ENCODE measurements at places on chromosomes 4 and X.
A peak's percentile ranks its signal among the peaks of the same experiment; 100 is the strongest.

DNA sequence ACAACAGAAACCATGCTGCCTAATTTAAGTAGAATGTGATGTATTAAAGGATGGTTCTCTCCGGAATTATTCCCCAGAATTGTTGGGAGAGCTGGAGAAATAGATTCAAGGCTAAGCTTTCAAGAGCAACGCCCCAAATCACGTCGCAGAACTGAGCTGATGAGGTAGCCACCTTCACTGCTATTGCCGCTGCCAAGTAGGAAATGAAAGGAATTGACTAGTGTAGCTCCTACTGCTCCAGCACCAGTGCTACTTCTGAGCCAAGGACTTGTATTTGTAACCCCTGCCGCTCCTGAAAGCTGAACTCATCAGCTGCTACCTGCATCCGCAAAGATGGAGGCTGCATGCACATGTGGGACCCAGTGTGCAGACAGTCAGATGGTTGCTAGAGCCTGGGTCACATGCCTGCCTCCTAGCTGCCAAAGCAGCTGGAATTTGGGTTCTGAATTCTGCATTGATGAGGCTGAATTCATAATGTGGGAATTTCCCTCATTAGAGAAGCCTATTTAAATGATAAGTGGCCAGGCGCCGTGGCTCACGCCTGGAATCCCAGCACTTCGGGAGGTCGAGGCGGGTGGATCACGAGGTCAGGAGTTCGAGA lies 173.9 kb downstream of the PDGFRA start:
- DNase-seq, result no peak

- DNase-seq, result no peak
These were observed 364.9 kb downstream of the UNC5C start for GRCh38 chr4:95183656-95184408.

DNA sequence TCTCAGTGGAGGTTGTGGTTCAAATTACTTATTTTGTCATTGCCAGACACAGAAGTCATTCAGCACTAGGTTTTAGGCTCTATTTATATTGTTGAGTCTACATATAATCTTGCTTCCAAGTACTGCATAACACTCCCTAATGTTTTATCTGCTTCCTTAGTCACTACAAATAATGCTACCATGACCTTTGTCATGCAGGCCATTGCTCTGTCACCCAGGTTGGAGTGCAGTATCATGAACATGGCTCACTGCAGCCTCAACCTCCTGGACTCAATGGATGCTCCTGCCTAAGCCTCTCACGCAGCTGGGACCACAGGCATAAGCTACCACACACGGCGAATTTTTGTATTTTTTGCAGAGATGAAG lies 23.5 kb upstream of the PDZD4 start:
- DNase-seq, result no peak

DNA sequence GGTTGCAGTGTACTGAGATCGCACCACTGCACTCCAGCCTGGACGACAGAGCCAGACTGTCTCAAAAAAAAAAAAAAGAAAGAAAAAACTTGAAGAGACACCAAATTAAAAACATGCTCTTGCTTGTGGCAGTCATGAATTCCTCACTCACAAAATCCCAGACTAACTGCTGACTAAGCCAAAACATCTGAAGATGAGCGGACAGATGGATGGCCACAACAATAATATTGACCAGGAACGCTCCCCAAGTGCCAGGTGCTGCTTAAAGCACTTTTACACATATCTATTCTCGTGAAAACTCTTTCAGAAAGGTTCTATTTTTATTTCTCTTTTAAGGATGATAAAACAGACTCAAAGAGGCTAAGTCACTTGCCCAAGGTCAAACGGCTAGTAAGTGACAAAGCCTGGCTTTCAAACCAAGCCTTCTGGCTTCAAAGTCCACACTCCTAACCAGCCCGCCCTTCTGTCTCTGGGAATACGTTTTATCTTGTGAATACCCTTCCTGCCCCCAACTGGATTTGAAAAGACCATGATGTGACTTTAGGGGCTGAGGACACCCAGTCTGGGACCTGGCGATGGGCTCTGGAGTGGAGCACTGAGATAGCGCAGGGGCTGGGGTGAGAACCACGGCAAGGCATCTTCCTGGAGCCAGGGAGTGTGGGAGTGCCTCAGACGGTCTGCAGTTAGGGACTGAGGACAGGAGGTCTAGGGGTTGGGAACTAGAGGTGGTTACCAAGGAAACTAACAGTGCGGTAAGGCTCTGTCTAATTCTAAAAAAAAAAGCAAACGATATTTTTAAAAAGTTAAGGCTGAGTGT lies 9.5 kb upstream of the CXCR3 start:
- DNase-seq, result no peak

DNA sequence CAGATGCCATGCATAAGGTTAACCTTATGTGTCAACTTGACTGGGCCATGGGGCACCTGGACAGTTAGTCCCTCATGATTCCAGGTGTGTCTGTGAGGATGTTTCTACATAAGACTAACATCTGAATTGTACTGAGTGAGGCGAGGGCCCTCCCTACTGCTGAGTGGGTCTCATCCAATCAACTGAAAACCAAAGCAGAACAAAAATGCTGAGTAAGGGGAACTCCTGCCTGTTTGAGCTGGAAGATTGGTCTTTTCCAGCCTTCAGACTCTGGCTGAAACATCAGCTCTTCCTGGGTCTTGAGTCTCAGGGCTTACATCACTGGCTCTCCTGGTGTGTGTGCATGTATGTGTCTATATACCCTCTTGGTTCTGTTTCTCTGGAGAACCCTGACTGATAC lies 13.8 kb downstream of the NELFA start:
- DNase-seq, result no peak

- peak; percentile 93 for DNase-seq
These were observed at the start of gene SEPTIN6 for GRCh38 chrX:119693040-119693995. SEPTIN6 (minus strand) TSS chrX:119693168; CDS start chrX:119693105, 63 bp downstream.

- no peak for DNase-seq
These were observed 182.5 kb upstream of the GALNT7 start for GRCh38 chr4:172986114-172986513.

- peak; percentile 18 for DNase-seq
These were observed 22.1 kb downstream of the STAP1 start for GRCh38 chr4:67580577-67580976.

DNA sequence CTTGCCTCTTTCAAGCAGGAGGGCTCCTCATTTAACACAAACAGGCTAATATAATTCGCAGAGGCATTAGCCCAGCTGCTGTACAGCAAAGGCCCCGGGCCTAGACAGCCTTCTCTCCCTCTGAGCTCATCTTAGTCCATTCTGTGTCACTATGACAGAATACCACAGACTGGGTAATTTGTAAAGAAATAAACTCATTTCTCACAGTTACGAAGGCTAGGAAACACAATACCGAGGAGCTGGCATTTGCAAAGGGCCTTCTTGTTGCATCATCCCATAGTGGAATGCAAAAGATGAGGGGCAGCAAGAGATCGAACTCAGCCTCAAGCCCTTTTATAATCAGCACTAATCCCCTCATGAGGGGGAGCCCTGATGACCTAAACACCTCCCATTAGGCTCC lies 48.5 kb downstream of the TSPAN5 start:
- DNase-seq, result no peak

DNA sequence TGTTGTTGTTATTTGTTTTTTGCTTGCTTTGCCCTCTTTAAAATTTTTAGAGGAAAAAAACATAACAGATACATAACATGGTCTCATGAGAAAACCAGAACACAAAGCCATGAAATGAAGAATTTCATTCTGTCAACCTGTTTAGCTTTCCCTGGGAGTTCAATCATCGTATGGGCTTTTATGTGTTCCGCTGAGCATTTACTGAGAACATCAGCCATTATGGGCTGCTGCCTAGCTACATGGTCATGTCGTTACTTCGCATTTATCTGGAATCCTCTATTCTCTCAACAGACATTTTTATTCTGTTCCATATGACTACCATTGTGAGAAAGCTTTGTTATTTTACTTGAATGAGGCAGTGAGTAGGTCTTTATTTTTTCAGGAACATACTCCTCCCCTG lies 51.4 kb downstream of the NDST3 start:
- no peak for DNase-seq

GRCh38 chr4:117135634-117136354 lies 50.4 kb upstream of the TRAM1L1 start:
- DNase-seq, result no peak

- DNase-seq, result peak; percentile 69
These were observed 591 bp downstream of the PRPS1 start for GRCh38 chrX:107628662-107629539.

GRCh38 chr4:188287169-188287894 lies 148.1 kb downstream of the TRIML1 start:
- no peak for DNase-seq

GRCh38 chrX:21374994-21375707 lies 933 bp downstream of the CNKSR2 start:
- no peak for DNase-seq

- DNase-seq, result no peak
These were observed 48.3 kb upstream of the MAN2B2 start for GRCh38 chr4:6526671-6527091.

DNA sequence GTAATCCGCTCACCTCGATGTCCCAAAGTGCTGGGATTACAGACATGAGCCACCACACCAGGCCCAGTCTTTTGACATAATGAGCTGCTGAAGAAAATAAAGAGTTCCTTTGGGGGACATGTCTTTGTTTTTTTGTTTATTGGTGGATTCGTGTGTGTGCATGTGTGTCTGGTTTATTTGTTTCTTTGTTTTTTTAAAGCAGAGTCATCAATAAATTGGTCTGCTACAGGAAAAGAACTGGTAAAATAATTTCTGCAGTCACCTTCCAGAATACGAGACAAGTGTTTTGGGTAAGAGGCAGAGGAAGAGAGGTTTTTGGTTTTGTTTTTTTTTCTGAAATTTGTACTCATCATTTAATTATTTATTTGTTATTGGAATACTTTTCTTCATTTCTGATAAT lies 51.5 kb upstream of the PPP3CA start:
- no peak for DNase-seq

DNA sequence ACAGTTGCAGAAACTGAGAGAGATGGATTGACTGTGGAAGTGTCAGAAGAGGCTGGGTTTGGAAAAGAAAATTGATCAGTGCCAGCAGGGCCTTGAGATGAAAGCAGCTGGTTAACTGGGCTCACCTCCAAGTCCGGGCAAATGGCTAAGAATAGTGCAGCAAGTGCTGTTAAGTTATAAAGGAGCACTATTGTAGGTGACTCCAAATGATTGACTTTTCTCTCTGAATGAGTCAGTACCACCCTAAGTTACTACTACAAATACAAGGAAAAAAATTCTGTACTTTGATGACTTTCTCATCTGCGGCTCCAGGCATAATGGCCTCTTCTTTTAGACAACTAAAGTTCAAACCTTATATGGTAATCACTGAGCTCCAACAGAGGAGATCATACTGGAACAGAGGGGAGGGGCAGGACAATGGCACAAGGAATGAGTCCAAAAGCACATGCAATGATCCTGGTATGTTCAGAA lies 733.4 kb upstream of the INTU start:
- no peak for DNase-seq

DNA sequence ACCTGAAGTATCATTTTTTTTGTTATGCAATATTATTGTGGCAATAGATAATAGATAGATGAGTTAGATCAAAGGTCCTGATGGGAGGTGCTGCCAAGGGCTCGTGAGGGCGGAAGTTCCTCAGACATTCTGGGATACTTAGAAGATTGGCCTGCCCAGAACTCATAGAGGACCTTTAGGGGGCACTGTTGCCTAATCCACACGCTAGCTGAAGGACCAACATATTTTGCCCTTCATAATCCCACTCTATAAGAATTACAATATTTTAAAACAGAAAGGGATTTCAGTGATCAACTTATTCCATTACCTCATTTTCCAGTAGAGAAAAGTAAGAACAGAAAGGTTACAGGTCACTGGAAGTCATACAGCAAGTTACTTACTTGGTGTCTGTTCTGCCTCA lies 22.9 kb upstream of the COX7B2 start:
- DNase-seq, result peak; percentile 28

DNA sequence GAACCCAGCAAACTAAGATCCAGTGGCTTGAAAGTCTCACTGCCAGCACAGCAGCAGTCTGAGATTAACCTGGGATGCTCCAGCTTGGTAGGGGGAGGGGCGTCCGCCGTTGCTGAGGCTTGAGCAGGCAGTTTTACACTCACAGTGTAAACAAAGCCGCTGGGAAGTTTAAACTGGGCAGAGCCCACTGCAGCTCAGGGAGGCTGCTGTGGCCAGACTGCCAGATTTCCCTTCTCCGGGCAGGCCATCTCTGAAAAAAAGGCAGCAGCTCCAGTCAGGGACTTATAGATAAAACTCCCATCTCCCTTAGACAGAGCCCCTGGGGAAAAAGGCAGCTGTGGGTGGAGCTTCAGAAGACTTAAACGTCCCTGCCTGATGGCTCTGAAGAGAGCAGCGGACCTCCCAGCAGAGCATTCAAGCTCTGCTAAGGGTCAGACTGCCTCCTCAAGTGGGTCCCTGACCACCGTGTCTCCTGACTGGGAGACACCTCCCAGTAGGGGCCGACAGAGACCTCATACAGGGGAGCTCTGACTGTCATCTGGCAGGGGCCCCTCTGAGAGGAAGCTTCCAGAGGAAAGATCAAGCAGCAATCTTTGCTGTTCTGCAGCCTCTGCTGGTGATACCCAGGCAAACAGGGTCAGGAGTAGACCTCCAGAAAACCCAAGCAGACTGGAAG lies 45.1 kb upstream of the CDX4 start:
- DNase-seq, result no peak

GRCh38 chr4:169058312-169058711 lies 48.3 kb upstream of the CBR4 start:
- DNase-seq, result no peak

- no peak for DNase-seq
These were observed 418.2 kb downstream of the STIM2 start for GRCh38 chr4:27278615-27279375.

GRCh38 chr4:100644150-100644549 lies 126.3 kb upstream of the EMCN start:
- DNase-seq, result no peak

DNA sequence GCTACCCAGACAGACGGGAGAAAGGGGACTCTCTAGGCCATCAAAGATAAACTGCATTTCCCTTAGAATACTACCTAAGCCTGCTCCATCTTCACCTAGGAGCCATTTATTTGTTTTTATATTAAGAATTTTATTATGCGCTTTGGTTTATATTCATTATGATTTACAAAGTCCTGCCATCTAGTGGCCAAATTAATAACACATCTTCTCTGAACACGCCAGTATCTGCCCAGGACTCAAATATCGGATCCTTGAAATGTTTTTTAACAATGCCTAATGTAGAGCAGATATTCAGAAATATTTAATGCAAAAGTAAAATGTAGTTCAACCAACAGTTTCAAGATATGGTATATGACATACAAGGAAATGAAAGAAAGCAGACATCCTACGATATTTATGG lies 20.8 kb upstream of the PRPS2 start:
- peak; percentile 32 for DNase-seq

DNA sequence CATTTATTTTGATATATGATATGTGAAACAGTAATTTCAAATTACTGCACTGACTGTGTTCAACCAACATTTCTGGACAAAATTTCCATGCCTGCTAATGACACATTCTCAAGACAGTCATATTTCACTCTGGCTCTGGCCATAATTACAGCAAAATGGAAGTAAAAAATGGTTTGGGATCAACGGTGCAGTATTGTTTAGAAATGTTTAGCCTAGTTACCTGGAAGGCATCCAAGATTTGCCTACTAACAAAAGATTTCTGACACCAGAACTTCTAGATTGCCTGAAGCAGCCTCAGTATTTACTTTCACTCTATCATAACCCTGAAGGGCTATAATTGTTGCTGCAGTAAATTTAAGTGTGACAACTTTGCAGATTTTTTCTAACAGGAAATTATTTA lies 416.3 kb downstream of the PCDH10 start:
- DNase-seq, result no peak
